HTR-8/SVneo (cell line): ENCODE measurements at places on chromosomes 1 and 21.

DNA sequence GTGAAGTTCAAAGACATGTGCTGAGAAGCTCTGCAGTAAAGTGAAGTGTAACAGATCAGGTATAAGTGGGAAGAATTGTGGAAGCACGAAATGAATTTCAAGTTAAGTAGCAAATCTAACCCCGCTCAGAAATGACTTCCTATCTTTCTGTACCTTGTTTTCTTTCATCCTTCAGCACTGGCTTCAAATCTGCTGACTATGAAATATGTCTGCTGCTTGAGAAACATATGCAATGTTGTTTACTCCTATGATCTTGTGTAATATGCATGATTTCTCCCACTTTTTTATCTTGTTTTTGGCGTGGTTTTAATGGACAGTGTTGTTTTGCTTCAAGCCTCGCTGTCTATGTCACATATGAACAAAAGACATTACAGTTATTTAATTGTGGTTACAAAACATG lies 545.3 kb upstream of the NCAM2 start:
- DNase-seq = no peak

DNA sequence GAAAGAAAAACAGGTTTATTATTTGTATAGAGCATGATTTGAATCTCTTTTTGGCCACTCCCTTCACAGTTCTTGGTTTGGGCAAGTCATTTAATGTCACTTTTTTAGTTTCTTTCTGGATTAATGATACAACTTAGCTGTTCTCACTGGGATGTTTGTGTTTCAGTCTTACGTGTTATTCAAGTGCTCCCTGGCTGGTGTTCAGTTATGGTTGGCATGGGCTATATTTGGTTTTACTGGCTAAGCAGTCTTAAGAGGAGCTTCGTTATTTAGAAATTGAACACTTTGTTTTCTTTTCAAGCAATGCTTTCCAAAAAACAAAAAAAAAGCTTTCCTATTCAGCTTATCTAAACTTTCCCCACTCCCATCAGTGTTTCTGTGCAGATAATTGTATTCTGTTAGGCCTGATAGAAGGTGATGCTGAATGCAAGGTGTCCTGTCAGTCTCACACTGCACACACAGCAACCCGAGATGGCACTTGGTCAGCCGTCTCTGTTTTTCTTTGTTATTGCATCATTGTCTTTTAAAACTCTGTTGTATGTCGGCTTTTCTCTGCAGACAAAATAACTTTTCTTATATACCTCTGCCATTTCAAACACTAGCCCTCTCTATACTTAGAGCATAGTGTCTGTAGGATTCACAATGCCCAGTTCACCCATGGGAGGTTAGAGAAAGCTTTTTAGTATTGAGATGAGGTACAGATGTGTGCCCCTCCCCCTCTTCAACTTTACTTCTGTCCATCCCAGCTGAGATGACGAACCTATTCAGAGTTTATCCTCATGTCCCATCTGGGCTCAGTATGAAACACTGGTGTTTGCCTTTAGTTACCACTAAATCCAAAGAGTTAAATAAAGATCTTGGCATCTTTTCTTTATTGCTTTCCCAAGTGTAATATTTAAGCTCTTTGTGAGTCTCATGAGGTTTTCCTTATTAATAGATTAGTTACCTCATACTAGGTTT lies 80.2 kb downstream of the VPS13D start:
- DNase-seq = no peak

- no peak for DNase-seq
These were observed 202.3 kb downstream of the KIF26B start for GRCh38 chr1:245356891-245357585.

DNA sequence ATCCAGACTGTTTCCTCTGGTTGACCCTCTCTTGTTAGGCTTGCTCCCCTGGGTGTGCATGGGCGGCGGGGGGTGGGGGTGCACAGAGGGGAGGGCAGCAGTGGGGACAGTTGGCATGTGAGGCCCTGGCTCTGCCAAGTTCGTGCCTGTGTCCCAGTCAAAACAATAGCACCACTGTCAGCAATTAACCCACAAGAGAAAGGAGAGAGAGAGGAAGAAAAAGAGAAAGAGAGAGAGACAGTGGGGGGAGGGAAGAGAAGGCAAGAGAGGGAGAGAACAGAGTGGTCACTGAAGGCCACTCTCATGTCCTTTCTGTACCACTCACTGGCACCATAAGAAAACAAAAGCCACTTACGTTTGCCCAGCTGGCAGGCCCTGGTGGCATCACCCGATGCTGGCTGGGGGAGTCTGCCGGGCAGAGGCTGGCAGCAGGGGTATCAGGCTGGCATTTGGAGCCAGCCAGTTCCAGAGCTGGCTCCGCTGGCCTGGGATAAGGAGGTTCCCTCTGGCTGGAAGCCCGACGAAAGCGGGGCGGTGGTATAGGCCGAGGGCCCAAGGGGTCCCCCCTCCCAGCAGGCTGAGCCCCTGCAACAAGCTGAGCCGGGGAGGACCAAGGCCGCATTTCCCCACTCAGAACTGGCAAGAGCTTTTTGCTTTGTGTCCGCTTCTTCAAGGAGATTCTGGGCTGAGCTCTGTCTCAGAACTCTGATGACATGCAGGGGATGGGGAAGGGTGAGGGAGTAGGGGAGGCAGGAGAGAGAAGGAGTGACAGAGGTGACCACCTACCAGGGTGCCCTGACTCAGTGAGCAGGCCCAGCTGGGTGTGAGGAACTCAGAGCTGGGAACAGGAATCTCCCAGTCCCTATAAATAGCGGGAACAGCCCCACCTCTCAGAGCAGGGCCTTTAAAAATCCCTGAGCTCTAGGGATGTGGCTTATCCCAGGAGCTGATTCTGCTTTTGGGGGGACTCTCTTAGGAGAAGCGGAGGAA lies 27.9 kb downstream of the PIK3C2B start:
- DNase-seq = no peak

- no peak for DNase-seq
These were observed 70.7 kb downstream of the CD247 start for GRCh38 chr1:167447521-167448136.

DNA sequence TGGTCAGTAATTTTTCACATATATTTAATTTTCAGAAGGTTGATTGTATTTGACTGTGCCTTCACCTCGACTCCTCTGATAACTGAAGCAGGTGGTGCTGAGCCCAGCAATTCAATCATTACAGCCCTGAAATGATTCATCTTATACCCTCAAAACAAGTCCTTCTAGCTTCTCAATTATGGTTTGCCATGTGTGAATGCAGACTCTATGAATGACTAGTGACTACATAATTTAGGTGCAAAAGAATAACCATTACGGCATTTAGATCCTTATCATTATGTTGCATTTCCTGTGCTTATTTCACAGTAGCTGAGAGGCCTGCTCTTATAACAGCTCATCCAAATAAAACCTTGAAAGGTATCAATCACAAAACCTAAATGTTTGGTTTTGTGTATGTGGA lies 54.0 kb upstream of the COL11A1 start:
- DNase-seq = no peak

DNA sequence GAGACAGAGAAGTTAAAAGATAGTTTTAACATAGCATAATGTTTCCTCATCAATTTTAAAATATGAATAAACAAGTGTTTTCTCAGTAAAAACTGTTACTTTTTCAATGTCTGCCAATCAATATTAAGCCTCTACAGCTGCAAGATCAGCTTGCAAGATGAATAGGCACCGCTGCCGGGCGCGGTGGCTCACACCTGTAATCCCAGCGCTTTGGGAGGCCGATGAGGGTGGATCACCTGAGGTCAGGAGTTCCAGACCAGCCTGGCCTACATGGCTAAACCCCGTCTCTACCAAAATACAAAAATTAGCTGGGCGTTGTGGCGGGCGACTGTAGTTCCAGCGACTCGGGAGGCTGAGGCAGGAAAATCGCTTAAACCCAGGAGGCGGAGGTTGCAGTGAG lies 54.8 kb upstream of the SH3GLB1 start:
- no peak for DNase-seq

DNA sequence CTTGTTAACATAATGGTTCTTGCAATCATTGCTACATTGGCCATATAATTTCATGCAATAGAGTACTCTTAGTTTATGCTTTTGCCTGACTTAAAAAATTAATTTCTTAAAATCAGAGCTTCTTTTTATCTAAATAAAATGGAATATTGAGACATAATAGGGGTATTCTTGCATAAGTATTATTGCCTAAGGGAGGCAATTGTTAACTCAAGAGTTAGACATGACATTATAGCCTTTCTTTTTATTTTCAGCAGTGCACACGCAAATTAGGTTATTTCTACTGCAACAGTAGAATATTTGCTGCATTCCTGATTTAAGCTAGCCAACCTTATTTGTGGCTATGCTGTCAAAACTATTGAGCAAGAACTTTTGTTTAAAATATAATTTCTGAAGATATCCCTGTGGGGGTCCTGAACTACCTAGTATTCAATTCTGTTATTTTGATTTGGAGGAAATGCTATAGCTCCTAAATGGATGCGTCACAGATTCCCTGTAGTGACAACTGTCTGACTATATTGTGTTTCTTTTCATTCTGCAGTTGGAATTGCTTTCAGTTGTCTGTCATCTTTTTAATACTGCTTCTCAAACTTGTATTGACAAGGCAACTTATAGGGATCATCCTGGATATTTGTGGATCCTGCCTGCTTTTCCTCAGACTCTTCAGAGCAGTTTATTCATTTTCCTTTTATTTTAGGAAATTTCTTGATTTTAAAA lies 211.0 kb downstream of the PATJ start:
- no peak for DNase-seq

DNA sequence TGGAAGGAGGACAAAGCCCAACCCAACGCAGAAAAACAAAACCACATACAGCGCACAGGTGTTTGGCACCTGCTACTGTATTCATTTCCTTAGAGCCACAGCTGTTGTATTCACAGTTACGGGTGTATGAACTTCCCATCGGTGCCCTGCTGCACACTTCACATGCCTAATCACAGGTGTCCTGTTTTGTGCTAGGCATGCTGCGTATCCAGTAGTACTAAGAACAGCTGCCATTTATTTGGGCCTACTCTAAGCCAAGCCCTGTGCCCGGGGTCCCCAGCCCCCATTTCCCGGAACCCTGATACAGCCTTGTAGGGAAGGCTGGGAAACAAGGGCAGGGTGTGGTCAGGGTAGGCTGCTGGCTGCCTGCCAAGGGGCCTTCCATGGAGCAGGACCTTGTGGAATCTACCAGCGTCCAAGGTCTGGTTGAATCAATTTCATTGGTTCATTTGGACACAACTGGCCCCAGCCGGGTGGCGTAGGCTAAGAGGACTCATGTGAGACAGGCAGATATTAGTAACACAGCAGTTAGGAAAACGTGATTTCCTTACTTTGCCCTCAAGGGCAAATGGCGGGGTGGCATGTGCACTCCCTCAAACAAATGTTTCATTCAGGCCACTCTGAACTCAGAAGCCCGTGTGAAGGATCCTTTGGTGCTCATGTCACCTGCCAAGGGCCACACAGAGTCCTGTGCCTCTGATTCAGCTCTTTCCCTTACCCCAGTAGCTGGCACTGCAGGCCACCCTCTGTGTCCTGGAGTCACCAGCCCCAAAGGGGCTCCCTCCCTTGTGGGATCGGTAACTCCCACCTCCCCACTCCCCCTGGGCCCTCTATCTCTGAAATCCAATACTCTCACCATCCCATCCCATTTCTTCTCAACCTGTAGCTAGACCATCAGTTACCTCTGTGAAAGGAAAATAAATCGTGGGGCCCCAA lies 986 bp upstream of the RNF186 start:
- no peak for DNase-seq

- no peak for DNase-seq
These were observed 34.8 kb downstream of the SLX9 start for GRCh38 chr21:44974676-44975075.

GRCh38 chr1:172446547-172446946 lies 2.7 kb upstream of the PIGC start:
- no peak for DNase-seq
